ENCODE measurements at places on chromosomes 6 and 20.

GRCh38 chr6:15480525-15480924, 182.3 kb downstream of the DTNBP1 start:
- DNase-seq: no peak

GRCh38 chr6:42236682-42237473, 19.2 kb upstream of the MRPS10 start:
- no peak for DNase-seq

DNA sequence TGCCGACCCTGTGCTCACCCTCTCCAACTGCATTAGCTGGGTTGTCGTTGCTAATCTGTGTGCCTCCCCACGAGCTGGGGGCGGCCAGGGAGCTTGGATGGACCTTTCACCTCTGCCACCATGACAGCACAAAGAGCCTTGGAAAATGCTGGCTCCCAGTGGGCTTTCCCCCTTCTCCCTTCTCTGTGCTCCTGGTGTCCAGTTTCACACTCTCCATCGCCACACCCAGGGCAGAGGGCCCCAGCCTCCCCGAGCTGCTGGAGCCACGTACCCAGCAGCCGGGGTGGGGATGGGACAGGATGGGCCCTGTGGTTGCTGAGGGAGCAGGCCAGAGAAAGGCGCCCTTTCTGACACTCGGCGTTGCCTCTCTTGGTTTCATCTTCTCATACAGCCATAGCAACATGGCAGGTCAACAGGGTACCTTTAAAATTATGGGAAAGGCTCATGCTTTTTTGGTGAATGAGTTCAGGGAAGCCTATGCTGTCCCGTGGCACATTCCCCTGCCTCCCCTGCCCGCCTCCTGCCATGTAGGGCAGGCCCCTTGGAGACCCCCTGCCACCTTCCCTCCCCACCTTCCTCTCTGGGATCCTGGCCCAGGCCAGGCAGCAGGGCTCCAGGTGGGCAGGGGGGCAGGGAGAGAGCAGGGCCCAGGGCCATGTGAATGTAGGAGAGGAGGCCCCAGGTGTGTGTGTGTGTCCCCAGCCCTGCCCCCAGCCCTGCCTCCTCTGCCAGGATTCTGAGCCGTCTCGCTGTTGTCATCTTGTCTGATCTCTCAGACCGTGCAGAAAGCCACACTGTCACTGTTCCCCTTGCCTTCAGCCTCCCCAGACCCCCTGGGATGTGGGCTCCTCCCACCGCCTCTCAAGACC, 85.2 kb upstream of the CCDC167 start:
- no peak for DNase-seq

DNA sequence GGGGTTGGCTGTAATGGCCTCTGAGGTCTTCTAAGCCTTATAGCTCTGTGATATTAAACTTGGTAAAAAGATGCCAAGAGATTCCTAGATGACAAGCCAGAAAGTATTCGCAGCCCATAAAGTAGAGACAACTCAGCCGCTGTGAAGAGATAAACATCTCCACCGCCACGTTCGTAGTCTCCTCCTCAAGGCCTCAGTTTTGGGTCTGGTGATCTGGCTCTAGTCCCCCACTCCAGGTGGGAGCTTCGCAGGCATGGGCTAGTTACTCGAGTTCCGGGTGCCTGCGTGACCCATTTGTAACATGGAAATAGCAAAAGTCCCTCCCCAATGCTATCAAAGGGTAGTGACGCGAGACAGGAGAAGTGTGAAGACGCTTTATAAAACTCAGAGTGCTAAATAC, 28.3 kb upstream of the AFDN start:
- no peak for DNase-seq

DNA sequence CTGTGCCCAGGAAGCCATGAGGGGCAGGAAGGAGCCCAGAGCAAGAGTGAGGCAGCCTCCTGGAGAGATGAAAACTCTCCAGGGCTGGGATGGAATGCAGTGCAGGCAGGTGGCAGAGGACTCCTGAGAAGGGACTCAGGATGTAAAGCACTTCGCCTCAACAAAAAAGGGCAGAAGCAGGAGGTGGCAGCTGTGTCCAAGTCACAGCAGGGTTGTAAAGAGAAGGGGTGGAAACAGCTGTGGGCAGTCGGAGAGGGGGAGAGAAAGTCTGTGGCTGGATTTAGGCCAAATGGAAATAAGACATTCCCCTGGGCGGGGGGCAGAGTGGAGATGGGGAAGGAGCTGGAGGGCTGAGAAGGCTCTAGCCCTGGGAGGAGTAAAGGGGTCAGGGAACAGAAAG, 34.9 kb downstream of the CYP21A2 start:
- no peak for DNase-seq

GRCh38 chr6:45563844-45564243, 186.1 kb upstream of the SUPT3H start:
- DNase-seq: no peak

DNA sequence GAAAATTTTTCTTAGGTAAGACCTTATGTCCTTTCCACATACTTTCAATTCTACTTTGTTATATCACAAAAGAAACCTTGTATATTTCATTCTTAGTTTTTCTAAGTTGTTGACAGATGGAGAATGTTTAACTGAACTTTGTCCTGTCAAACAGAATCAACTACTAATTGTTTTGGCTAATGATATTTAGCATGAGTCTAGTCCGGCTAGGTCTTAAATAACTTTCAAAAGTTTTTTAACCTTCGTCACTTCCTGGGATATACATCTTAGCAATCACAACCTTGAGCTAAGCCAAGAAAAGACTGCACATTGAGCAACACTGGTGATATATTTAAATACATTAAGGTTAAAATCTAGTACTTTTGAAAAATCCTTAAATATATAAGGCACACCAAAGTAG, 62.9 kb upstream of the RUNX2 start:
- DNase-seq: no peak

- no peak for DNase-seq
Observed at GRCh38 chr6:160519603-160520042, 144.5 kb downstream of the LPA start.

DNA sequence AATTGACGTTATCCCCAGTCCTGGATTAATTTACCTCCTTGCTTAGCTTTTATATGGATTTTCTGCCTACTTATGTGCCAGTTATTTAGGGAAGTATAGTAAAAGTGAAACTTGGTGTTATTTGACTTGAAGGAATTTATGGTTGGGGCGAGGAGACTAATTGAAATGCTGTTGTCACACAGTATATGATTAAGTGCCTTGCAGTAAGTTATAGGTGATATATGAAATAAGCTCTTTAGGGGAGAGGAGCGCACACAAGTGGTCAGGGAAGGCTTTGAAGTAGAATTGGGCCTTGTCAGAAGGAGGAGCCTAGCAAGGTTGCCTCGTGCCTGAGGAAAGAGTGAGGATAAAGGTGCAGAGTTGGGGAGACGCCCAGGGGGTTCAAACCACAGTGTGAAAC, 20.5 kb downstream of the NCOA7 start:
- no peak for DNase-seq

GRCh38 chr20:10508060-10508459, 73.0 kb downstream of the SLX4IP start:
- no peak for DNase-seq

- no peak for DNase-seq
Observed at GRCh38 chr20:53565254-53565653, 28.4 kb downstream of the ZNF217 start.

Measured in cortex of kidney (tissue), 1 donor.